PC-9 (cell line): ENCODE measurements at places on chromosomes 3 and 15.

DNA sequence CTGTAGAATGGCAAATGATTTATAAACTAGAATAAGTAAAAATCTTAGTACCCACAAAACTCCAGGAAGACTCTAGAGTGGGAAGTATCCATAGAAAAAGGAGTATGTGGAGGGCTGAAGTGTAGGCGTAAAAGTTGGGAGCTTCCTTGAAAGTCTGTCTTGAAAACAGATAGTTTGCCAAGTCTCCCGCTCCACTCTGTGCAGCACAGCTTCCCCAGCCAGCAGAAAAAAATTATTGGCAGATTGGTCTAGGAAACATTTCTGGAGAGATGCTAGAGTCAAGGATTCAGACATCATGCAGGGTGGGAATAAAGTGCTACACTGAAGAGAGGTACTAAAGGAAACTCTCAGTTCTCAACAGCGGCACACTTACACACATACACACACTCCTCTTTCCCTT, 53.4 kb upstream of the CD200R1L start:
- DNase-seq, result no peak

- DNase-seq, result peak; percentile 72
These were observed 2.7 kb downstream of the UPK1B start for GRCh38 chr3:119175872-119176756.

- no peak for DNase-seq
These were observed 1.5 kb upstream of the OCA2 start for GRCh38 chr15:28100516-28101195.

DNA sequence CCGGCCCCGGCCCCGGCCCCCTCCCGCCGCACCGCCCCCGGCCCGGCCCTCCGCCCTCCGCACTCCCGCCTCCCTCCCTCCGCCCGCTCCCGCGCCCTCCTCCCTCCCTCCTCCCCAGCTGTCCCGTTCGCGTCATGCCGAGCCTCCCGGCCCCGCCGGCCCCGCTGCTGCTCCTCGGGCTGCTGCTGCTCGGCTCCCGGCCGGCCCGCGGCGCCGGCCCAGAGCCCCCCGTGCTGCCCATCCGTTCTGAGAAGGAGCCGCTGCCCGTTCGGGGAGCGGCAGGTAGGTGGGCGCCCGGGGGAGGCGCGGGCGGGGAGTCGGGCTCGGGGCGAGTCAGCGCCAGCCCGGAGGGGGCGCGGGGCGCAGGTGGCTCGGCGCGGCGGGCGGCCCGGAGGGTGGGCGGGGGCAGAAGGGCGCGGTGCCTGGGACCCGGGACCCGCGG, 352 bp downstream of the CHRD start:
- DNase-seq, result peak; percentile 46

DNA sequence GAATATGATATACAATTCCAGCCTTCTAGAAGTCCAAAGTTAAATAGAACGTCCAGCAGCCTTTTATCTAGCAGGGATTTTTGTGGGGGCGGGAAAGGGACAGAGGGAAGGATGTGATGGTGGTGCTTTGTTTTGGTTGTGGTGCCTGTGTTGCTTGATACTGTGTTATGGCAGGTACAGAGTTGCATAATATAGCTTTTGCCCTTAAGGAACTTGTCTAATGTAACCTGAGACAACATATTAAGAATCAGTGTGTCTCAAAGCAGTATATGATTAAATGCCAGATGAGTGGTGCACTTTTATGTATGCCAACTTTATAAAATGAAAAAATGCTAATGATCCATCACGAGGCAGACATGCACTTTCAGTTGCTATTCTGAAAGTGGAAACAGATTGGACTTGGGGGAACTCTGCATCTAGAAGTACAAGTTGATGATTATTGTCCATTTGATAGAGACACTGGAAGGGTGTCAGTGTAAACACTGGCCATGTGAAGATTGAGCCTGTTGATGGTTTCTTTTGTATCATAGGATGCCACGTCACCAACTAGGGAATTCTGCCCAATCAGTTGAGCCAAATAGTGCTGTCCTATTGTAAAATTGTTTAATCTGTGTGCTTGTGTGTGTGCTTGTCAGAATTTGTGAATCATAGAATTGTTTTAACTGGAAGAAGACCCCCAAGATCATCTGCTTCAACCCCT, 23.0 kb downstream of the NEO1 start:
- DNase-seq, result no peak

DNA sequence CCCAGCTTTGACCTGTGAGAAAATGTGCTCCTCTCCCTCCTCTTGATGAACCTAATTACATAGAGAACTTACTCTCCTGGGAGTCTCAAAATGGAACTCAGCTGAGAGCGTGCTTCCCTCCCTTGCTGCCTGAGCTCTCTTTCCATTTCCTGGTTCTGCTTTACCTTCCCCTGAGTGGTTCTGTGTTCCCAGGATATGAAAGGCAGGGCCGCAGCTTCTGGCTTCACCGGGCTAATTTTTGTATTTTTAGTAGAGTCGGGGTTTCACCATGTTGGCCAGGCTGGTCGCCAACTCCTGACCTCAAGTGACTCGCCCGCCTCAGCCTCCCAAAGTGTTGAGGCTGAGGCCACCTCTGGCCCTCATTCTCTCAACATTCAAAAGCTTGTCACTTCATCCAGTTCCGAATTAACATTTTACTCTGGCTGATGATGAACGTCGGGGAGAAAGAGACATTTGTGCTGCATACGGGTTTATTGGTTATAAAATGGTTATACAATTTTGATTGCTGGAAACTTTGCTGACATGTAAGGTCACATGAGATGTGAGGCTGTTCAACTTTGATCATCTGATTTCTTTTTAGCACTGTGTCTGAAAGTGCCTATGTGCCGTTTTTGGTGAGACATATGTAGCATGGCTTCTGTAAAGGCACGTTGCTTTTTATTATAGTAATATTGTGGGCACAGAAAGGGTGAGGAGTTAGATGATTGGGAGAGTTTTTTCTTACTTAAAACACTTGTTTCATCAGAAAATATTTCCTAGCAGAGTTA, 6.6 kb downstream of the PLS1 start:
- no peak for DNase-seq

DNA sequence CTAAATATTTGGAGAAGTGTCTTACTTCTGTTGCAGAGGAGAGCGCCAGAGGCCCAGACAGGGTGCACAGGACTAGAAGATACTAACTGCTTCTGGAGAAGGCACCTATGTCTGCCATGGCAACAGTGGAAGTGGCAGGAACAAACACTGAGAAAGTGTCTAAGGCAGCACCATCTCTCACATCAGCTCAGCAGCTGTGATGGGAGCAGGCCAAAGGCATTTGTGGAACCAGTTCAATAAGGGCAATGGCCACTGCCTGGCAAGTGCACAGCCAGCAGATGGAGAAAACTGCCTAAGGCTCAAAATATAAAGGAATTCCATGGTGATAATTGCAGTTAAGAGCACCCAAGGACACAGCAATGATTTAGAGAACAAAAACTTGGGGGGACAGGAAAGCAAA, 563.0 kb upstream of the CCDC54 start:
- DNase-seq, result no peak

- DNase-seq, result no peak
These were observed 18.9 kb upstream of the ALCAM start for GRCh38 chr3:105347625-105348302.

GRCh38 chr3:89380016-89380415, 272.6 kb downstream of the EPHA3 start:
- DNase-seq, result peak; percentile 70

DNA sequence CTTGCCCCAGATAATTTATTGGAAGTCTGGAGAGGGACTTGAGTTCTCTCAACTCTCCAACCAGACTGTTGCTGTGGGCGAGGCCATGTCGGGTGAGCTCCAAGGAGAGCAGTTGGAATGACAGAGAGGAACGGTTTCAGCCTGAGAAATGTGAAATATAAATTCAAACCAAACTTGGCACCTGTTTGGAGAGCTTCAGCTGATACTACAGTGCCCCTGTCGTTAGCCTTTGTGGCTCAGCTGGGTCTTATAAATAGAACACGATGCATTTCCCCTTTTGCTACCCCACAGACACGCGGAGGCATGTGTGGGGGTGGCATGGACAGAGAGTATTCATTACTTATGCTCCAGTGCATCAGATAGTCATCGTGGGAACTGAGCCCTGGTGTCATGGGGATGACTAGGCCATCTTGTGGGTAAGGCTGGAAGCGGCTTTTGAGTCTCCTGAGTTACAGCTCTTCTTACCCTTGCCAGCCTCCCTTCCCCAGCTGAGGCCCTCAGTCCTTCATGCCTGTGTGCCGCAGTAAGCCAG, 15.6 kb downstream of the SMAD3 start:
- no peak for DNase-seq

- peak; percentile 60 for DNase-seq
These were observed 78.7 kb downstream of the ZNF385D start for GRCh38 chr3:21672303-21672702.

GRCh38 chr3:35864871-35865270, 225.5 kb downstream of the ARPP21 start:
- no peak for DNase-seq

GRCh38 chr3:11661052-11661656, 17.4 kb upstream of the VGLL4 start:
- DNase-seq, result no peak

- DNase-seq, result no peak
These were observed 3.9 kb downstream of the NFKBIZ start for GRCh38 chr3:101852983-101853840.

DNA sequence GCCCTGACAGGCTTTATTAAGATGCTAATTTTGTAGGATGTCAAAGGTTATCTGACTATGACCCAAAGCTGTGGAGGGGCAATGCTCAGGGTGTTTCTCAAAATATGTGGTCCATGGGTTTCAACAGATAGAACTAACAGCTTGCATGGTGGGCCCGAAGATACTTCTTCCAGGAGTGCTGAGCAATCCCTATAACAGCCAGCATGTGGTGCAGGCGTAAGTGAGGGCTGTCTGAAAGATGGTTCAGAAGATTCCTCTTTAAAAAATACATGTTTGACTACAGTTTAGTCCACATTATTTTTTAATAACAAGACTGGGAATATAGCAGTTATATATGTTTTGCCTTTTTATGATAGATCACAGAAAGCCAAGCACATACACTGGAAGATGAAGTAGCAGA, 7.6 kb downstream of the SCG3 start:
- no peak for DNase-seq

DNA sequence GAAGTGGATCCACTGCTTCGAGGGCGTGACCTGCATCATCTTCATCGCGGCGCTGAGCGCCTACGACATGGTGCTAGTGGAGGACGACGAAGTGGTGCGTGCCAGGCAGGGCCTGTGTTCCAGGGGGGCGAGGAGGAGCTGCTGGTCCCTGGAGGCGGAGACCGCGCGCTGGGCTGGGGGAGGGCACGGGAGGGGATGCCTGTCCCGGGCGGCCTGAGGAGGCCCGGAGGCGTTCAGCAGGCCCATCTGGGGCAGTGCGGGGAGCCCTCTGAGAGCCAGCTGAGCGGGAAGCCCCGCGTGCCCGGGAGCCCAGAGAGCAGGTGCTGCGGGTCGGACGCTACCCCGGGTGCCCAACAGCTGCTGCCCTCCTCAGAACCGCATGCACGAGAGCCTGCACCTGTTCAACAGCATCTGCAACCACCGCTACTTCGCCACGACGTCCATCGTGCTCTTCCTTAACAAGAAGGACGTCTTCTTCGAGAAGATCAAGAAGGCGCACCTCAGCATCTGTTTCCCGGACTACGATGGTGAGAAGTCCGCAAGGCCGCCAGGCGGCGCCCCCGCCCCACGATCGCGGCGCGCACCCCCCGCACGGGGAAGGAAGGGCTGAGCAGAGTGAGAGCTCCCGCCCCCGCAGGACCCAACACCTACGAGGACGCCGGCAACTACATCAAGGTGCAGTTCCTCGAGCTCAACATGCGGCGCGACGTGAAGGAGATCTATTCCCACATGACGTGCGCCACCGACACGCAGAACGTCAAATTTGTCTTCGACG, 2.9 kb downstream of the GNAT1 start:
- peak; percentile 72 for DNase-seq

DNA sequence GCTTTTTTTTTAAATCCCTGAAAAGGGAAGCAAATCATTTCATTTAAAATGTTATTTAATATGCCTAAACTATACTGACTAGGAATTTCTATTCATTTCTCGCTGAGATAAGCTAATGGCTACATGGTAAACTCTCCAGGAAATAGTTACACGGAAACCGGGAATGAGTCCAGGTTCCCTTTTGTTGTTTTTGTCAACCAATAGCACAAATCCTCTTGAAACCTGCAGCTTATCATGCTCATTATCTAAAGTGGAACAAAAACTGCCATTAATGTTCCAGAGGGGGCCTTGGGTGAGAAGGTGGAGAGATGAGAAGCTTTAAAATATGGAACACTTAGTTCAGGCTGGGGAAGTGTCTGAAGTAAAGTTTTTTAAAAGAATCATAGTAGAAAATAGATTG, 113.5 kb upstream of the ALCAM start:
- no peak for DNase-seq

- DNase-seq, result no peak
These were observed 79.0 kb downstream of the NEDD4 start for GRCh38 chr15:55914446-55914845.

DNA sequence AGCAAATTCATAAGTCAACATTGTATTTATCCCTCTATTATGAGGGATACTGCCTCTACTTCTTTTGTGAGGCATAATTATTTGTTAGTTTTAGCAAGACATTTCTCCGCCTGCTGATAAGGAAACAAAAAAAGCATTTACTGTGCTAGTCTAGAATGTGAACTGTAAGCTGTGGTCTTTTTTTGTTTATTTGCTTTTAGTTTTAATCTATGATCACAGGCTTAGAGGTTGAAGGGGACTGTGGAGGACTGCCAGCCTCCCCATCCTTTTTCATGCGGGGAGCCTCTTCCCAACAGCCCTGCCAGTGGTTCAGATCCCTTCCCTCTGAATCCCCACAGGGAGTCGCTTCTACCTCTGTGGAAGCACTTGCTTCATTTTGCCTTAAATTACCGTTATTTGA, 331.0 kb upstream of the ROPN1 start:
- no peak for DNase-seq

- DNase-seq, result no peak
These were observed 417.7 kb upstream of the CFAP20DC start for GRCh38 chr3:59467476-59467875.

DNA sequence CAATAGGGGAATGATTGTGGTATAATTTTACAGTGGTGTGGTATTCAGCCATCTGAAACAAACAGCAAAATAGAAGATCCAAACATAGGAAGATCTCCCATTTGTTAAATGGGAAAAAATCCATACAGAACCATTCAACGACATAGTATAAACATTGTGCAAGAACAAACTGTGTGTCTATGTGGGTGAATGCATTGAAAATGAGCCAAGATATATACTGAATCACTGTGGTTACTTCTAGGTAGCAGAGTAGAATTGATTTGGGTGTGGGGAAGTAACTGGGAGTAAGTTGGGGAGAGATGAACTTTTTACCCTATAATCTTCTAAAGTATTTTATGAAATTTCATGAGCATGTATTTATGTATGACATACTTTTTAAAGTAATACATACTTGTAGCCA, 123.1 kb upstream of the UMPS start:
- peak; percentile 72 for DNase-seq

DNA sequence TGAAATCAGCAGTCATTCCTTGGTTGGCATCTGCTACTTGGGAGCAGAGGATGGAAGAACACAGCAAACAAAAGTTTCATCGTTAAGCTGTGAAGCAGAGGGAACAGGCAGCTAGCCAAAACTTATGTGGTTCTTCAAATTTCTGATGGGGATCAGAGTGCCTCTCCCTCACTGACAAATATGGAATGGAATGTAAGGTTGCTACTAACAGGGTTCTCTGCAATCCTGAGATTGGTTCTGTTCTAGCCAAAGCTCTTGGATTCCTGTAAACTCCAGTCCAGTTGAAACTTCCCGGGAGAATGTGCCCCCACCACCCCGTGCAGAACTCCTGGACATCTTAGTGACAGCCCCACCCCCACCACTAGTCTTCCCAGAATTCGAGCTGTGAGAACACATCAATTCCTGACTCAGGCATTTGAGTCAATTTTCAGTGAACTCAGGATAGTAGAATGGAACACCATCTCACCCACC, 55.9 kb upstream of the PHLDB2 start:
- peak; percentile 98 for DNase-seq
